ENCODE measurements at places on chromosomes 6 and 20.

- no peak for DNase-seq
Measured at GRCh38 chr6:44712353-44713111, 325.0 kb downstream of the CDC5L start.

DNA sequence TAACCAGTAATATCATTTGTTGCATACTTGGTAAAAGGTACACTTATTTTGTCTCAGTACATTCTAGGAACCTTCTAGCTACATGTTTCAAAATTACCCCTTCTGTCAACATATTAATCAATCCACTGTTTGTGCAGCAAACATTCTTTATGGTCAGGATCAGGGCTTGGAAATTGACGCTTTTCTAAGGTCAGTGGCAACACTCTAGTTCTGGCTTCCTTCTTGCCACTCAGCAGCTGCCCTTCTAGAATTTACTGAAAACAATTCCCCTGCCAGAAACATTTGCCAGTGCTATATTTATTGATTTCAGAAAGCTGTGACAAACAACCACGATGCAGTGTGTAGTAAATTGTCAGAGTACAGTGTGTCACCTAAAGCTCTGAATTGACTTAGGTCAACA lies 84.7 kb upstream of the FBXL4 start:
- no peak for DNase-seq

GRCh38 chr6:159577564-159577963 lies 115.5 kb downstream of the SOD2 start:
- no peak for DNase-seq

GRCh38 chr6:44373051-44373450 lies 14.5 kb upstream of the CDC5L start:
- no peak for DNase-seq

GRCh38 chr20:14889496-14890255 lies 552.3 kb upstream of the FLRT3 start:
- DNase-seq: no peak

- no peak for DNase-seq
Measured at GRCh38 chr20:43408848-43409576, 48.7 kb upstream of the SRSF6 start.

- no peak for DNase-seq
Measured at GRCh38 chr20:23254505-23254904, 96.1 kb upstream of the NXT1 start.

DNA sequence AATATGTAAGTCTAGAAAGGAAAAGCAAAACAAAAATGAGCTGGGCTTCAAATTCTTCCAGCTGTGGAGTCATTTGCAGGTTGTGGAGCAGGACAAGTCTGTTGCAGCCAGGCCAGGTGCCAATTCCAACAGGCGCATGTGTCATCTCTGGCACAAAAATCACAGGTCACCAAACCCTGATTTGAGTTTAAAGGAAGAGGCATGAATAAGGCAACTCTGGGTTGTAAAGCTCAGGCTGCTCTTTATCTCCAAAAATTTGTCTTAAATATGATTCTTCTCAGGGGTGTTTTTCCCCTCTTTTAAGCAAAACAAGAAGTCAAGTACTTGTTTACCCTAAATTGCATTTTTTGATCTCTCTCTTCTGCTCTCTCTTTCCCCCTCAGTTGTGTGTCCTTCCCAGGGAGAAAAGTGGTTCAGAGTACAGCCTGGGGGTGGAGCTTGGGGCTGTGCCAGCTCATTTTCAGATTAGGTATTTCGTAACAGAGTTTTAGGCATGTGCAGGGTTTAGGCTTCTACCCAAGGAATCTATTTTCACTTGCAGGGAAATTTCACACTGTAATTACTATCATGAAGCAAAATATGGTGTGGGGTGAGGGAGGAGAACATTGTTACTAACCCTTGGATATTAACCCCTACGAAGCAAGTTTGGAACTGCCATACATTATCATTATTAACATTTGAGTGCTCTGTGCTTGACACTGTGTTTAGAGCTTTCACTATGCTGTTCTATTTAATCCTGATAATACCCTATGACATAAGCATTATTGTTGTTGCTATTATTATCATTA lies 8.3 kb upstream of the NCOA3 start:
- peak; percentile 11 for DNase-seq

DNA sequence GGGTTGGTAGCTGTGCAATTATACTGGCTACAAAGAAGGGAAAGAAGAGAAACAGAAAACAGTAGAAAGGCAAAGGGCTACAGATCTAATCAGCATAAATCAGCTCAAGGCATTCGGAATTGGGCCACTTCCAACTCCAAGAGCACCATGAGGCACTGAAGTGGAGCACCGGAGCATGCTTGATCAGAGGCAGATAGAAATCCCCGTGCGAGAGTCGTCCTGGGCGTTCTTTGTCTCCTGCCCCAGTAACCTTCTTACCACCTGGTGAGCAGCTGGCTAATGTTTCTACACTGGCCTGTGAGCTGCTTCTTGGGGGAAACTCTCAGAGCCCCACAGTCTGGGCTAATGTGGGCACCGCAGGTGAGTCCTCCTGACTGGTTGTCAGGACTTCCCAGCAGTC lies 16.7 kb downstream of the NEDD9 start:
- no peak for DNase-seq

DNA sequence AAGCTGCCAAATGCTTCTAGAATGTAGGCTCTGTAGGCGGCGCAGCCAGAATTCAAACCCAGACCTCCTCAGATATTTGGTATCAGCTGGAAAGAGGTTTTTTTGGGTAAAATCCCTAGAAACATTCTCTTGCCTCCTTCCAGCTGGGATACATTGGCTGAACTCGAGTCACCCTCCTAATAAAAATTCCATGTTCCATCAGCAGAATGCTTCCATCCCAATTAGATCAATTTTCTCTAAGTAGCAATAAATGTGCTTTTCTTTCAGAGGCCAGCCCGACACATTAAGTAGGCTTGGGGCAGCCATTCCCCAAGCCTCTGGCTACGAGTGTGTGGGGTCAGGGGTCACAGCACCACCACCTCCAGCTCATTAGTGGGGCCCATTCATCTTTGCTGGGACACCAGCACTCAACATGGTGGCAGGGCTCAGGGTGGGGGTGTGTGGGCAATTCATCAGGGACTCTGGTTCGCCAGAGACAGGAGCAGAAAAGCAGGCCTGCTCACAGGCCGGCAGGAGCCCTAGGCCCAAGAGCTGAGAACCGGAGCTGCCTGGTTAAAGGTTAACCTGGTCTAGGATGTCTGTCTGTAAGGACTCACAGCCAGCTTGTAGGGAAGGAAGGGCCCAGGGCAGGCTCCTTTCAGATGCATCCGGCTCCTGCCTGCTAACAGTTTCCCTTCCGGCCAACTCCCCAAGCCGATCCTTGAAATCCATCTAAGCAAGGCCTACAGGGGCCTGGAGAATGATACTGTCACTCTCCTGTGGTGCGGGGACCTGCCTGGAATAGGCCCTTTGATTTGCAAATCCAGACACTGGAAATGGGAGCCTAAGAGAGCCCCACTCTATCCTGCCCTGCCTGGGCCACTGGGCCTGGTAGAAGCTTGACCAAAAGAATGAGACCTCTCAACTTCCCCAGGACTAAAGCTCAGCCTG lies 159.1 kb upstream of the TOP1 start:
- no peak for DNase-seq

- DNase-seq: no peak
Measured at GRCh38 chr6:35594503-35595186, 81.9 kb upstream of the TULP1 start.

GRCh38 chr20:21516180-21516567 lies 2.3 kb upstream of the NKX2-2 start:
- no peak for DNase-seq

GRCh38 chr6:20137240-20137639 lies 75.0 kb downstream of the MBOAT1 start:
- DNase-seq: no peak

DNA sequence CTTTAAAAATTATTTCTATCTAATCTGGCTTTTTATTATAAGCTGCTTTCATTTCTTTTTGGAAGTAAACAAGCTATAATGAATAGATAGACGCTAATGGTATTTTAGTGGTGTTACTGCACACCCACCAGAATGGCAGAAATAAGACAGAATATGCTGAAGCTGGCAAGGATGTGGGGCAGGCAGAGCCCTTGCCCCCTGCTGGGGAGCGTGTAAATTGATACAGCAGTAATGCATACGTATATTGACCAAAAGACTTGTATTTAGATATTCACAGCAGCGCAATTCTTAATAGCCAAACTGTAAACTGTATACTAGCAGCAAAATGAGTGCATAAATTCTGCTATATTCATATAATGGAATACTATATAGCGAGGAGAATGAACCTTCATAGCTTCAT lies 35.3 kb downstream of the TMEM181 start:
- DNase-seq: no peak

DNA sequence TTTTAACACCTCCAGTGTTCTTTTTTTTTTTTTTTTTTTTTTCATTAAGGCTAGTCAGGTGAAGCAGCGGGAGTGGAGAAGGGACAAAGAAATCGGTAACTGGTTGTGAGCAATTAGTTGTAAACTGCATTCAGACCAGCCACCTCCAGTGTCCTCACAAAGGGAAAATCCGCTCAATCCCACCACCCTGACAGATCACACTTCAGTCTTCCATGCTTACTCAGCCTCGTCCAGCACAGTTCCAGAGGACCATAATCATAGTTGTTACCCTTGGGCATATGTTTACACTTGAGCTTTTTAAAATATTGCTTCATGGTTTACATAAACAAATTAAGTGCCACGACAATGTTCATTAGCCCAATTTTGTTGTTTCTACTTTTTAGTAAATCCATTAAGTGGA lies 10.2 kb downstream of the DYNLRB1 start:
- no peak for DNase-seq

GRCh38 chr6:66161546-66162108 lies 454.6 kb upstream of the EYS start:
- no peak for DNase-seq

GRCh38 chr6:35213824-35214756 lies at the start of gene SCUBE3:
SCUBE3 (plus strand) TSS chr6:35213956; CDS start chr6:35214419, 463 bp downstream.
- DNase-seq: no peak

GRCh38 chr20:59247731-59248684 lies 52.4 kb upstream of the EDN3 start:
- DNase-seq: no peak

GRCh38 chr6:157235600-157236039 lies 87.7 kb downstream of the TMEM242 start:
- DNase-seq: peak; percentile 35

DNA sequence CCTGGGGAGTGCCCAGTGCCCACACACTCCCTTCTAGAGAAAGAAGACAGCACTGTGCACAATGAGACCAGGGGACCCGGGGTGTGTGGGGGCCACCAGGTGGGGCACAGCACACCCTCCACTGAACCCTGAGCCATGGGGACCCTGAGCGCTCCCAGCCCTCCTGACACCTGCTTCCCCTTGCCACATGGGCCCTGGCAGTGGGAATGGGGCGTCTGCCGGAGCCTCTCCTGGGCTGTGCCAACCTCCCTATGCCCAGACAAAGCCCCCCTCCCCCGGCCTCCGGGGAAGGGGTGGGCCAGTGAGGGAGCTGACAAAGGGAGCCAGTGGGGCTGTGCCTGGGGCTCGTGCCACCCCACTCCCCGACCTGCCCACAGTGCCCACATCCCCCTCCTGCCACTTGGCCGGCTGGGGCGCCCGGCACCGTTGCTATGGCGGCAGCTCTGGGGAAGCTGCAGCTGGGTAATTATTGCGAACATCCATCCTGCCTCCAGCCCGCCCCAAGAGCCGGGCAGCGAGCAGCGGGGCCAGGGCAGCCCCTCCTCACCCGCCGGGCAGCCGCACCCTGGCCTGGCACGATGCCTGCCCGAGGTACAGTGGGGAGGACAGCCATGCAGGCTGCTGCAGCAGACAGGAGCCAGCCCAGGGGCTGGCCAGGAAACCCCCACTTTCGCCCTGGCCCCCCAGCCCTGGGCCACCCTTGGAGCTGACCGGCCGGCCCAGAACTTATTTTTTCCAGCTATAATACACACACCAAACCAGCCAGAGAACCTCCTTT lies 41.9 kb upstream of the NOL4L start:
- DNase-seq: no peak

DNA sequence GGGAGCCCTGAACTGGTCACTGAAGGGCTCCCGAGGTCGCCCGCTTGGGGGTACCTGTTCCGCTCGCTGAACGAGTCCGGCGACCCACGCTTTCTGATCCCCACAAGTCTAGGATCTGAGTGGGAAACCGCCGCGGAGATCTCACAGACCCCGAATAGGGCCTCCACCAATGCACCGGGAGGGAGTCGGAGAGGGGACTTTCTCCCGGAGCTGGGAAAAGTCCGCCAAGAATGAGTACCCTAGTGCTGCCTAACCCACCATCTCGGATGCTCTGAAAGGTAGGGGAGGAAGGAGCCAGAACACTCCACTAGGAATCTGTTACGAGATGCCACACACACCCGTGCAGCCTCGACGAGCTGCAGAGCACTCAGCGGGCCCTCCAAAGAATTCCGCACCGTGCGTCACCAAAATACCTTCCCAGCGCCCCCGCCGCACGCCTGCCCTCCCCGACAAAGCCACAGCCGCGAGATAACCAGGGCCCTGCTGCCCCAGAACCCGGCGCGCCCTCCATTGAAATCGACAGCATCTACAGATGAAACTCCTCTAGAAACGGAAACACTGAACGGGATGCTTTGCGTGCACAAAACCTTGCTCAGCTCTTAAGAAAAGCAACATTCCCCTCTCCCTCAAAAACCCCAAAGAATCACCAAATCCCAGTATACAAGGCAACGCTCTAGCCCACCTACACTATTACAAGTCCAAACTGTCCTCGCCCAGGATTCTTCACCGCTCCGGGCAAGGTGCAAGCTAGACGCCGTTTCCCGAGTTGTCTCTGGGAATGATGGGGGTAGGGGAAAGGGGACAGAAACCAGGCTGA lies 686 bp downstream of the COL12A1 start:
- DNase-seq: no peak

- no peak for DNase-seq
Measured at GRCh38 chr6:155538708-155539390, 83.2 kb upstream of the NOX3 start.

GRCh38 chr20:38043512-38044300 lies 10.2 kb downstream of the RPRD1B start:
- DNase-seq: no peak

GRCh38 chr20:62413025-62413570 lies 6.0 kb upstream of the CABLES2 start:
- DNase-seq: no peak

- no peak for DNase-seq
Measured at GRCh38 chr6:93371756-93372155, 47.6 kb downstream of the EPHA7 start.

- no peak for DNase-seq
Measured at GRCh38 chr6:52533491-52533890, 43.4 kb downstream of the TRAM2 start.

DNA sequence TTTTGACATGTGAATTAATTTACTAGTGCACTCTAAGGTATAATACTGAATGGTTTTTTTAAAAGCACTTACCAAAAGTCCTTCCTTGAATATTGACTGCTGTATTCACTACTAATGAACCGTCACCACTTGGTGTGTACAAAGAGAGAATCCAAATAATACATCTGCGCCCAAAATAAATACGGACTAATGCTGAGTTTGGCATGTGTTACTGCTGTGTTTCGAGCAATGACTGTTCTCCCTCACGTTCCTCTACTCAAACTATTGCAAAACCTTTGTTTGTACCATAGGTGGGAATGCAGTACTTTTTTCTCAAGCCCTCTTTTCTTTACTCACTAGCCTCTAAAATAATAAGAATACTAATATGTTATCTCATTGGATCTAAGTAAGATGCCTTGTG lies 305.5 kb downstream of the QKI start:
- no peak for DNase-seq

- DNase-seq: no peak
Measured at GRCh38 chr6:151514000-151514730, 20.3 kb downstream of the CCDC170 start.

GRCh38 chr6:125872259-125872921 lies 81.6 kb downstream of the NCOA7 start:
- no peak for DNase-seq

GRCh38 chr6:62146954-62147853 lies 138.8 kb downstream of the KHDRBS2 start:
- no peak for DNase-seq

Measured in effector CD4-positive, alpha-beta T cell (primary cell).